ENCODE measurements at places on chromosomes 4 and X. TPM values are rescaled to one million over a fixed set of nuclear protein-coding genes. Genes with fewer than 3 reads are reported as not detected.
A peak's percentile ranks its signal among the peaks of the same experiment; 100 is the strongest.

SLC7A11 gene
- total RNA-seq: 6.4 TPM

AKAP14 gene
- 0.28 TPM for total RNA-seq

FRG2 gene
- total RNA-seq: not detected

RTL5 gene
- 11.0 TPM for total RNA-seq

WAS gene
- 0.82 TPM for total RNA-seq

NDST3 gene
- not detected for total RNA-seq

GRCh38 chr4:129327637-129328036 lies 231.7 kb downstream of the C4orf33 start:
- DNase-seq: no peak

DNA sequence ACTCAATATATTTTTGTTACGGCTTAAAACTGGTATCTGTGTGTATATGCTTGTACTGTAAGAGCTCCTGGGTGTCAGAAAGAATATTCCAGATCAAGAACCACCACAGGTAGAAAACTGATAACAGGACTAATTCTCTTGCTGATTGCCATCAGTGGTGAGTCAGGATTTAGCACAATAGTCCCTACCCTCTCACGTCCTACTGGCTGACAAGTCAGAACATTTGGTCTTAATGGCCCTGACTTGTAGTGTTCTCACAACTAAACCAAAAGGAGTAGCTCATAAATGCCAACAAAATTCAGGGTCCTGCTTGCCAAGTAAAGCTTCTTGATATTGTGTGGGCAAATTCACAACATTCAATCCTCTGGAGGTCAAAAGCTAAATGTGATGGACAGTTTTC lies 105.2 kb upstream of the MAB21L2 start:
- no peak for DNase-seq

DNA sequence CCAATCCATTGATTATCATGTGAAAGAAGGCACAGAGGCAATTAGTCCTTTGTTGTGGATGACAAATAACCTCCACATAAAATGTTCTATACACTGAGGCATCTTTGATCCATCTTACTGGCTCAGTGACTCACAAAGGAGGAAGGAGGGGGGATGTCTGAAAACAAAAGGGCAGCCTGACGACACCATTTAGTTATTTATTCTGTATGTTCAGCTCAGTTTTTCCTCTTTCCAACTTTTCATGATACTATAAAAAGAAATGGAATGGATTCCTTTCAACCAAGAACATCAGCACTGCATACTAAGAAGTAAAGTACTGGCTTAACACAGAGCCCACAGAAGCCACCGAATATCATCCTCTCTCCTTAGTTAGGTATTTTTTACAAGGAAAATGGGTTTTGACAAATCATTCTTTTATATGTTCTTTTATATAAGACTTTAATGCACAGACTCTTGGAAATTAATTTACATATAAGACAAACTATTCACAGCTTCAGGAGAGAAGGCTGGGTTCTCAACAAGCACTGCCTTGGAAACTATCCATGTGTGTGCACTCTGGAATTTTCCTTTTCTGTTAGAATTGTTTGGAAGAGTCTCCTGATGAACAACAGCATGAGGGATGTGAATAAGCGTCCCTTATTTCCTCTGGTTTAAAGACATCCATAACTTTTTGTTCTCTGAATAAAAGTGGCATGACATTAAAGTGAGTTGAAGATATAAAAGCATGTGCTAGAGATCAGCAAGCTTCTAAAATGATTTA lies 135.6 kb downstream of the TSPAN5 start:
- peak; percentile 28 for DNase-seq

GRCh38 chrX:48648336-48648751 lies 35.3 kb upstream of the WAS start:
- DNase-seq: no peak

GRCh38 chr4:170009291-170009690 lies 16.9 kb downstream of the MFAP3L start:
- DNase-seq: no peak
